Right forelimb (tissue), 1 donor: ENCODE measurements at places on chromosomes 11 and 22.

- DNase-seq = no peak
Measured at GRCh38 chr22:28316014-28316413, 363.6 kb downstream of the TTC28 start.

DNA sequence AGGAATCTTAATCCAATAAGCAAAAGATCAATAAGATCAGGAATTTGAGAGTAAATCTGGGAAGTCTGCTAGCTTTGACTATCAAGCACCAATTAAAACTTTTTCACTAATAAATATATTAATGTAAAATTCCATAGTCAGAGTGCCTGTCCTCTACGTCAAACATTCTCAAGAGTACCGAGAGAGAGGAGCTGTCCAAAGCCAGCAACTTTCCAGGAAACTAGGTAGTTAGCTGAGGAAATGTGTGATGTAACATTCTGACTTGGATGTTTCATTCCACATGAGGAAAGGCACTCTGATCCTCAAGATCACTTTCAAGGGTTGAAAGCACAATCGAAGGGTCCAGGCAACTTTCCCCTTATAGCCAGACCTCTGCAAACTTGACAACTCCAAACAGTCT is 113.2 kb downstream of the STK33 start:
- no peak for DNase-seq

- no peak for DNase-seq
Measured at GRCh38 chr11:103798446-103798845, 238.0 kb upstream of the DDI1 start.

DNA sequence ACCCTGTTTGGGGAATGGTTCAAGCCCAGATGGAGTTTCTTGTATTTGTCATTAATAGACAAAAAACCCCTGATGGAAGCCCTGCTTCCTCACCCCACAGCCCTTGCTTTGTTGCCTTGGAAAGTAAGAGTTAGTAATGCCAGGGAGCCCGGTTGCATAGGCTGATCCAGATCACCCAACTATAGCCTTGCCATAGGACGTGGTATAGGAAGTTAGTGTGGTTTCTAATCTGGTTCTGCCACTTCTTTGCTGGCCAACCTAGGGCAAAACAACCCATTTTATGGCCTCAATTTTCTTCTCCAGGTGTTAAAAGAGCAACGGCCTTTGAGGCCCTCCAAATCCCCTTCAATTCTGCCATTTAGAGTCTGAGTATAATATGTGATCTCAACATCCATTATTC is 97.9 kb downstream of the STIM1 start:
- no peak for DNase-seq

- DNase-seq = no peak
Measured at GRCh38 chr22:22759371-22759770, 115.0 kb downstream of the GGTLC2 start.

GRCh38 chr22:45895436-45896152 is 81.4 kb downstream of the WNT7B start:
- no peak for DNase-seq

DNA sequence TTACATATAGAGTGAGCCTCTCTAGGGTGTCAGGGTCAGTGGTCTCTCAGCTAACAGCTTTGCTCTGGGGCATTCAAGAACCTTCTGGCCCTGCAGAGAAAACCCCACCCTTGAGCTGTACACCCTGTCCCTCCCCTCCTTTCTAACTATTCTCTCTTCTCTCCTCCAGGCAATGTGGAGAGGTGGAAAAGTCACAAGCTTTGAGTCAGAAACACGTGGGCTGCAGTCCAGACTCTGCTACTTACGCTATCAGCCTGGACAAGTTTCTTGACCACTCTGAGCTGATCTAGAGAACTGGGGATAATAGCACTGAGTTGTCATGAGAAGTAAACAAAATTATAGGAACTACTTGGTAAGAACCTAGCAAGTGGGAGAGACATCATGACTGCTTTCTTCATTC is 10.7 kb upstream of the FAM83F start:
- no peak for DNase-seq

DNA sequence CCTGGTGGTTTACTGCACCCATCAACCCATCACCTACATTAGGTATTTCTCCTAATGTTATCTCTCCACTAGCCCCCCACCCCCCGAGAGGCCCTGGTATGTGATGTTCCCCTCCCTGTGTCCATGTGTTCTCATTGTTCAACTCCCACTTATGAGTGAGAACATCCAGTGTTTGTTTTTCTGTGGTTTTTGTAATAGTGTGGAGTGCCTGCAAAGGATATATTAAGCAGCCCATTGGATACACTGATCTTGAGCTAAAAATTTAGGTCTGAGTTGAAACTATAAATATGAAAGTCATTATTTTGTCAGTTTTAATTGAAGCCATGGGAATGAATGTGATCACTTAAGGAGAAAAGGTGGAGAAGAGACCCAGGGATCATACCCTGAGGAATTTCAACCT is 23.0 kb downstream of the MRPL48 start:
- DNase-seq = no peak
